ENCODE measurements at places on chromosomes 3 and 15. TPM values are rescaled to one million over a fixed set of nuclear protein-coding genes. Genes with fewer than 3 reads are reported as not detected.
A peak's percentile ranks its signal among the peaks of the same experiment; 100 is the strongest.

The ZNF860 gene
- total RNA-seq: 2.3 TPM

The TRIM71 gene
- 0.05 TPM for total RNA-seq

The RLBP1 gene
- total RNA-seq: not detected

The KCNH8 gene
- not detected for total RNA-seq

DNA sequence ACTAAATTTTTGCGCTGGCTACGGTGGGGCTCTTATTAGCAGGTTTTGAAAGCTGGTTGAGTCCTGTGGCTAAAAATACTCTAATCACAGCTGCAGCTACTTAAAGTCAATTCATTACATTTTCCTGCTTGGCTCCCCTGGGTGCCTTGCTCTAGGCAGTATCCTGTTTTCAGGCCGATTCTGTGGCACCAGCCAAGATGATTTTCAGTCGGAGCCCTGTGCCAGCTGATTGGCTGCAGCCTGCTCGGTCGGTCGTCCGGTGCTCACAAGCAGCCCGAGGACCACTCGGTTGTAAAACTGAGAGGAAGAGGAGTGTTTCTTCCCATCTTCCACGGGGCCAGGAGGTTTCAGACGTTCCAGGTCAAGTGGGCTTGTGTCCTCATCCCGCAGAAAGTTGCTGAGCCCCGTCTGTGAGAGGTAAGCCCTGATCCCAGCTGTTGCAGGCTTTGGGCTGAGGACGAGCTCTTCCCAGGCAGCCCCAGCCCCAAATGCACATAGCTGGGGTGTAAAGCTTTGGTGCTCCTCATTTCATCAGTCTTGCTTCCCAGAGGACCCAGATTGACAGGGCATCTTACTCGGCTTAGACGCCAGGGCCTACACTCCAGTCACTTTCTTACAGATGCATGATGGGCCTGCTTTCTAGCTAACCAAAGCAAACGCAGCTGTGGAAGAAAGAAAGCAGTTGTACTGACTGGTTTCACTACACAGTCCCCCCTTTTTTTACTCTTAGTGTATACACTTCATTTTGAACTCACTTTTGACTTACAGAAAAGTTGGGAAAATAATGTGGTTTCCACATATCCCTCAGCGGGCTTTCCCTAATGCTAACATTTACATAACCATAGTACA lies 15.9 kb downstream of the LYSMD4 start:
- no peak for DNase-seq

- no peak for DNase-seq
Measured at GRCh38 chr15:66905954-66906353, 159.4 kb upstream of the SMAD3 start.

GRCh38 chr3:123540285-123540684 lies 44.6 kb downstream of the HACD2 start:
- peak; percentile 11 for DNase-seq

DNA sequence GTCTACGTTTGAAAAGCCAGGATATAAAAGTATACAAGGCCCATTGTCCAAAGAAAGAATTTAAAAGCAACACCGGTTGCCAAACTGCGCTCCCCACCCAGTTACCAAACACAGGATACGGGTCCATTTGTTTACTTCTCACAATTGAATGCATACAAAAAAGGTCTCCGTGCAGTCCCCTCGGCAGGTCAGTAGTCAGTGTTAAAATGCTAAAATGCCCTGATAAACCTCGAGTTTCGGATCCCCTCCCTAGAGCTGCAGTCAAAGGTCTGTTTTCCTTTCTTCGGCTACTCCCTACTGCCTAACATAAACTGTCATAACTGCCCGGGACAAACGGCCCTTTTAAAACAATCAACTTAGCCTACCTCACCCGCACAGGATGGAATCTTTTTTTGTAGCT lies 534.6 kb downstream of the FOXP1 start:
- DNase-seq: no peak

GRCh38 chr3:164903820-164904451 lies 174.4 kb downstream of the SI start:
- DNase-seq: no peak

DNA sequence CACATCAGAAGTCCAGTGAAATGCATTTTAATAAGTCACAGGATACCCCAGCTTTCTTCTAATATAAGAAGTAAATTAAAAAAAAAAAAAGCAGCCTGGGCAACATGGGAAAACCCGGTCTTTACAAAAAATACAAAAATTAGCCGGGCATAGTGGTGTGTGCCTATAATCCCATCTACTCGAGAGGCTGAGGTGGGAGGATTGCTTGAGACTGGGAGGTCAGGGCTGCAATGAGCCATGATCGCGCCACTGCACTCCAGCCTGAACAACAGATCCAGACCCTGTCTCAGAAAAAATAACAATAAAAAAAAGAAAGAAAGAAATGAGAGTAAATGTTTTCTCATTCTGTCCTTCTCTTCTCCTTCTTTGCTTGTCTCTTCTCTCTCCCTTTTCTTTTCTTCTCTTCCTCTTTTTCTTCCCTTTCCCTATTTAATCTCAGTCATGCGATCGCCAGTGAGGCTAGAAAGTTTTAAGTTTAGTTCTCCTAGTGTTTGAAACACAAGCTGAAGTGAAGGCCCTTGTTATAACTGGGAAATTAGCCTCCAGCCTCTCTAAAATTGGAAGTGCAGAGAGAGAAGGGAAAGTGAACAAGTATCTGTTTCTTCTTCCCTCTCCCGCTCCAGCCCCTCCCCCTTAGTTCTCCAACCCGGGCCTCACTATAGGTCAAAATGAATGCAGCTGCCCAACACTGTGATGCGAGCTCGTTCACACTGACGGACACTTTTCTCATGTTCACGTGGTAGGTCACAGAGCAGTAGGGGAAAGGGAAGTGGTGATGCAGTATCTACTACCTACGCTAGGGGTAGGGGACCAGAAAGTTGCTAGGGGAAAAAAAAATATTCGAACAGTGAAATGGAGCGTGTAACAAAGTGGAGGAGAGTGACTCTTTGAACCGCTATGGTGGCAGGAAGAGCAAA lies 23.5 kb upstream of the TSC22D2 start:
- DNase-seq: no peak

GRCh38 chr15:81168131-81168526 lies 28.6 kb upstream of the IL16 start:
- DNase-seq: no peak

DNA sequence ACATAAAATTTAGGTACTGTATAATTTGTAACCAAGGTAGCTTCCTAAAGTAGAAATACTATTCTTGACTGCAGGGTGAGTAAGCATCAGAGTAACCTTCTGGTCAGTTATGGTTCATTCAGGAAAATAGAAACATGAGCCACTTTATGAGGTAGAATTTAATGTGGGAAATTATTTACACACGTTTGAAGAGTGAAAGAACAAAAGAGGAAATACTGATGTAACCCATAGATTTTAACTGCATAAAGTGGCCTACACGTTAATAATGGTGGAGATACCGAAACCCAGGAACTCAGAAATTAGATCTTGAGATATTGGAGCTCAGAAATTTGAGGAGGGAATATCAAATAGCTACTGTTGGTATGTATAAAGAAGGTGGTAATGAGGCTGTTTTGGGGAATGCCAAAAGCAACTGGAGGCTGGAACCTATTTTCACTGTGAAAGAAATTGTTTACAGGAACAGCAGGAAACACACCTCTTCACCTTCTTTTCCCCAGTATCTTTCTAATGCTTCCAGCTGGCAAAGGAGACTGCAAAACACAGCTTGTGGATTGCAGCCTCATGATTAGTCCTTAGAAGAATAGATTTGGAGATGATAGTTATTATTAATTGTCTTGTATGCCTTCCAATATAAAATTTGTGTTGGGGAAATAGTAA lies 216.1 kb downstream of the DOCK3 start:
- no peak for DNase-seq

GRCh38 chr3:71784201-71784913 lies 591 bp downstream of the PROK2 start:
- no peak for DNase-seq

DNA sequence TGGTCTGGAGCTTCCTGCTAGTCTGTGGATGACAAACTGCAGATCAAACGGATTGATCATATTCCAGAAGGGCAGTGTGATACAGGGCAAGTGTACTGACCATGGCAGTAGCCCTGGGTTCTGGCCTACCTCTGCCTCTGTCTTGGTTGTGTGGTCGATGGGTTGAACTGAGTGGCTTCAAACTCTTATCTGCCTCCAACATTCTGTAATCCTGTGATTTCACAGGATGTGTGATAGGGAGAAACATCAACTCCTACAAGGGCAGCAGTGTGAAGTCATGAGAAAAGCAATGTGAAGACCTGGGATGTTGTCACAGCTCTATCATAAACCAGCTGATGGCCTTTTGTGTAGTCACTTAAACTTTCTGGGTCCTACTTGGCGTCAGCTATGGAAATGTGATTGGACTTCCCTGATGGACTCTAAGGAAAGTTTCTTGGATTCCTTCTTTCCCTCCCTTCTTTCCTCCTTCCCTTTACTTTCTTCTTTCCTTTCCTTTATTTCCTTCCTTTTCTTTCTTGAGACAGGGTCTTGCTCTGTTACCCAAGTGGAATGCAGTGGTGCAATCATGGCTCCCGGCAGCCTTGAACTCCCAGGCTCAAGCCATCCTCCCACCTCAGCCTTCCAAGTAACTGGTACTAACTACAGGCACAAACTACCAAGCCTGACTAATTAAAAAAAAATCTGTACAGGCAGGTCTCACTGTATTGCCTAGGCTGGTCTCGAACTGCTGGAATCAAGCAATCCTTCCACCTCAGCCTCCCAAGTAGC lies 114.8 kb downstream of the BBX start:
- no peak for DNase-seq

Data from A172 (cell line).